Activated CD8-positive, alpha-beta memory T cell treated with anti-CD3 and anti-CD28 coated beads, Interleukin-2, amount 50 U/mL, for 4 hours (primary cell): ENCODE measurements at places on chromosomes 5 and 9.

DNA sequence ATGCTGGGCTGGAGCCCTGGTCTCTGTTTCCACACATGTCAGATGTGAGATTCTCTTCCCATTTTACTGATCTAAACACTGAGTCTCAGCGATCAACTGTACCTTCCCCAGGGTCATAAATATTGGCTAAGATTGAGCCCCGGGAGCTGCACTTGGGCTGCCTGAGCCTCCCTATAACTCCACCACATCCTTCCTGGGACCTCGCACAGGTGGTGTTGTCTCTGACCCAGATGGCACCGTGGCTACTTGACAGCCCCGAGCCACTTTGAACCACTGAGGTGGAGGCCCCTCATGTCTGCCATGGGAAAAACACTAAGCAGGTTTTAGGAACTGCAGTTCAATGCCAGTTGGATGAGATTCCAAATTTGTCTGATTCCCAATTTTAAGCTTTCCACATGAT, 586.5 kb downstream of the IRX1 start:
- DNase-seq: no peak

- DNase-seq: peak; percentile 13
Observed at GRCh38 chr9:136858452-136858843, 6.3 kb downstream of the MAMDC4 start.

GRCh38 chr5:8290721-8291120, 421.8 kb downstream of the MTRR start:
- no peak for DNase-seq

GRCh38 chr9:120774719-120775118, 18.5 kb downstream of the FBXW2 start:
- no peak for DNase-seq

DNA sequence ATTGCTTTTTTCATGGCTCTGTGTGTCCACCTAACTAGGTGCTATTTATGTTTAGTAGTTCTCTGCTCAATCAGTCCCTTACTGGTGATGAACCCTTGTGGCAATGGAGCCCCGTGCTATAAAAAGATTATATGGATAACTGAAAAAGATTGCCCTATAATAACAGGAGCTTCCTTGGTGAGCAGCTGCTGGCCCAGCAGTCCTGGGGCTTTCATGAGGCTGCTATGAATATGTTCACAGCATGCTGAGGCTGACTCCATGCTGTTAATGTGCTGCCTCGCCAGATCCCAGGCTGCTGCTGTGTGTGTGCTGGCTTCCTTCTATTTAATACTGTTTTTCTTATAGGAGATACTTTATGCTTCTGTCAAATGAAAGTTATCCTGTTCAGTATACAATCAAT, 357.5 kb downstream of the TAF11L14 start:
- no peak for DNase-seq

DNA sequence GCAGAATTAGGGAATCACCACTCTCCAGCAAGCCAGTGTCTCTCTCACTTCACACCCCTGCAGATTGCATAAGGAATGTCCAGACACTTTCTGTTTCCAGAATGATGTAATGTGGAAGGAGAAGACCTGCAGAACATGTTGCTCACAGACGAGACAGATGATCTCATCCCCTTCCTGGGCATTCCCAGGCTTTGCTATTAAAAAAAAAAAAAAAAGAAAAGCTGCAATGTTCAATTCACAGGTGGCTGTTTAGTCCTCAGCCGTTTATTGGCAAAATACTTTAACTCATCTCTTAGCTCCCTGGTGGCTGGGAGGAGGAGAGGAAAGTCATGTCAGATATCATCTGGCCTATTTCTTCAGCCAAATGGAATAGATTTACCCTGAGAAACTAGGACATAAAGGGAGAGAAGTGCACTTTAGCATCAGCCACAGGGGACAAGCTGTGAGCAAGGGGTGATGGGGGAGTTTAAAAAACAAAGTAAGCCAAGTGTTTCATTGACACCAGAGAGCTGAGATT, 95.9 kb upstream of the TNC start:
- no peak for DNase-seq

GRCh38 chr9:76716085-76716672, 48.1 kb upstream of the PCA3 start:
- no peak for DNase-seq

DNA sequence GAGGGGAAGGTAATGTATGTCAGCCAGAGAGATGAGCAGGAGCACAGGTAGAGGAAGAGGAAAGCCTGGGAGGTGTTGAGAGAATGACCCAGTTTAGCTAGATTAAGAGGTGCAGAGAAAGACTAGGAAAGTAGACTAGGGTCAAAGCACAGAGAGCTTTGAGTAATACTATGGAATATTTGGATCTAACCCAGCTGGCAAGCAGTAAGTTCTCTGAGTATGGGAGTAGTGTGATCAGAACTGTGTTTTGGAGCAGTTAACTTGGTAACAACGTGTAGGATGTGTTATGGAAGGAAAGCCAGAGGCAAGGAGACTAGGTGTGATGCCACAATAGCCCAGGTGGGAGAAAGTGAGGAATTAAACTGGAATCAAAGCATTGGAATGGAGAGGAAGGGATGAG, 84.9 kb upstream of the PTGER4 start:
- DNase-seq: no peak

GRCh38 chr9:34554211-34555001, 31.6 kb upstream of the ENHO start:
- no peak for DNase-seq

GRCh38 chr9:10678790-10679189, 66.0 kb upstream of the PTPRD start:
- no peak for DNase-seq

GRCh38 chr9:96565671-96566497, 53.8 kb downstream of the CDC14B start:
- no peak for DNase-seq

- no peak for DNase-seq
Observed at GRCh38 chr9:74527718-74528117, 30.6 kb downstream of the RORB start.

- DNase-seq: peak; percentile 50
Observed at GRCh38 chr5:113378959-113379541, 55.7 kb downstream of the TSSK1B start.

- no peak for DNase-seq
Observed at GRCh38 chr5:72428669-72429068, 78.5 kb downstream of the ZNF366 start.

GRCh38 chr9:121700165-121700831, 48.9 kb downstream of the DAB2IP start:
- peak; percentile 29 for DNase-seq

DNA sequence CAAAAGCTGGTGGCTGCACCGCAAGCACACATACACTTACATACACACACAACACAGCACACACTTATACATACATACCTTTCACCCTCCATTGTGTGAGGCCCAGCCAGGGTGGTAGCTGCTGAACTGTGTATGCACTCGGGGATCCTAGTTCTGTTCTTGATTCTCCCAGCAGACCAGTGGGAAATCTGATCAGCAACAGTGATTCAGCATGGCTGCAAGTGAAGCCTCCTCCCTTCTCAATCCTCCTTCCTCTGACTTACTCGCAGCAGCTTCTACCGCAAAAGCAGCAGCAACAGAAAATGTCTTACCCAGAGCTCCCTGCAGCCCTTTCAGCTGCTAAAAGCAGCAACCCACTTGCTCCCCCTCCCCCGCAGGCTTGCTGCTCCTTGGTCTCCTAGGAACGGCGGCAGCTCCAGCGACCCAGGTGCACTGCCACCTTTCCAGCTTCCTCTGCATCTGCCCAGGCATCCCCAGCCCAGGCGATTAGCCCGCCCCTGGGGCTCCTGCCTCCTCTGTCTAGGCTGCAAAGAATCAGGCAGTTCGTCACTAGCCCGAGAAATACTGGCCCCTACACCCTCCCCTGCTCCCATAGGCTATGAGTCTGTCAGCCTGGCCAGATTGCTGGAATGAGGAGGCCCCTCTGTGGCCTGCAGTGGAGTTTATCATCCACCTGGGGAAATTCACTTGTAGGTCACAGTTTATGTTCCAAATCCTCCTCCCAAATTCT, at the start of gene KLHL3:
KLHL3 (minus strand) TSS at position 535 of the 730 bp plus-strand sequence; CDS start at position 92, 443 bp downstream.
- peak; percentile 33 for DNase-seq

DNA sequence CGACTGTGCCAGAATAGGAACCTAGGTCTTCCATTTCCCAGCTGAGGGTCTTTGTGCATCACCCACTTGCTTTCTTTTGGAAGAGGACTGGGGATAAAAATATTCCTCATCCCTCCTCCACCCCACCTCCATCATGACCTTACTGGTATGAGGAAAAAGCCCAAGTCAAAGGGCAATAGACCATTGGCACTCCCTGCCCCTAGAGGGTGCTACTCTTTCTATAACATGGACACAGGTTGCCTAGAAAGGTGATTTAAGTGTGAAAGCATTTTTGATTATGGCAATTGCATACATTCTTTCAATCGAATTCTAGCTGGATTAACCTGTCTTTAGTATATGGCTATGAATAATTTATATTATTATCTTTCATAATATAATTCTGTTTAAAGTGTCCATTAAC, 22.8 kb upstream of the ZNF618 start:
- no peak for DNase-seq

- no peak for DNase-seq
Observed at GRCh38 chr9:16023446-16023845, 470.6 kb downstream of the CCDC171 start.

DNA sequence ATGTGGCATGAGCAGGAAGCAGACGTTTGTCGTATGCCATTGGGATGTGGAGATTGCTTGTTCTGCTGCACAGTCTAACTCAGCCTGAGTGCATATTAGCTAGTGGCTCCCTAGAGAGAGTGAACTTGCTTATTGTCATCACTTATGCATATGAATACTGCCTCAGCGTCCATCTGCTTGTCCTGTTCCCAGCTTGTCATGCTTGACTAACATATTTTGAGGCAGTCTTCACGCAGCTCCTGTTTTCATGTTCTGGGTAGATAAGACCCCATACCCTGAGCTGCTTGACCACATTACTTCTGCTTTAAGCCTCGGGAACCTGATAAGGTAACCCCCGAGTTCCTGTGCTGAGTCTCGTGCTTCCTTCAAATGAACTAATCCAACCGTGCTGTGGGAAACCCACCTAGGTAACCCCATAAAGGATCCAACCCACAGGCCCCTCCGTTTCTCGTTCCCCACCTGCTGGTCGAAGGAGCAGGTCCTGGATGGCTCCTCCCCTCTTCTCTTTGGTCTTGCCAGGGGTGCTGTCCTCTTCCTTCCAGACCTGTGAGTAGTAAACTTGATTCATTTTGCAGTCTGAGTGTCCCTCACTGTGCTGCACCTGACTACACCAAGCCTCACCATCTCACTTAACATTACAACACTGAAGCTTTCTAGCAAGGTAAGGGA, 25.0 kb downstream of the ANKRD33B start:
- DNase-seq: no peak

- no peak for DNase-seq
Observed at GRCh38 chr9:134838651-134839454, 41.8 kb upstream of the FCN2 start.

DNA sequence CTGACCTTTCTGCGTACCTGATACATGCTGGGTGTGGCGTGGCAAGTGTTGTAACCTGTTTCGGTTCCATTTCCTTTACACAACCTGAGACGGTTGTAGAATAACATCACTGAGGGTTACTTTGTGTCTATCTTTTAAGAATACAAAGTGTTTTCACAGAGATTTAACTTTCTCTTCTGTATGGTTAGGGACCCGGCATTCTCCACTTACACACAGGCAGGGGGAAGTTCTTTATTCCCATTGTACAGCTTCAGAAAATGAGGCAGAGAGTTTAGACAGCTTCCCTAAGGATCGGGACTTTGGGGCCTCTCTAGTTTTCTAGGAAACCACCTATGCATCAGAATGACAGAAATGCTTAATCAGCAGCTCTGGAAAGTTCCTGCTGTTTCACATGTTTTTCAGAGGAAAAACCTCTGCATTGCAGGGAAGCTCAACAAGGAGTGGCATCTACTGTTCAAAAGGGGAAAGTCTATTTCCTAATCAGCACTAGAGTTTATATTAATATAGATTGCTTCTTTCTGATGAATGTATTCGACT, 41.3 kb downstream of the CAST start:
- no peak for DNase-seq

- no peak for DNase-seq
Observed at GRCh38 chr9:23824830-23825591, 1.0 kb downstream of the ELAVL2 start.

- DNase-seq: no peak
Observed at GRCh38 chr9:82923092-82923911, 139.6 kb downstream of the RASEF start.

DNA sequence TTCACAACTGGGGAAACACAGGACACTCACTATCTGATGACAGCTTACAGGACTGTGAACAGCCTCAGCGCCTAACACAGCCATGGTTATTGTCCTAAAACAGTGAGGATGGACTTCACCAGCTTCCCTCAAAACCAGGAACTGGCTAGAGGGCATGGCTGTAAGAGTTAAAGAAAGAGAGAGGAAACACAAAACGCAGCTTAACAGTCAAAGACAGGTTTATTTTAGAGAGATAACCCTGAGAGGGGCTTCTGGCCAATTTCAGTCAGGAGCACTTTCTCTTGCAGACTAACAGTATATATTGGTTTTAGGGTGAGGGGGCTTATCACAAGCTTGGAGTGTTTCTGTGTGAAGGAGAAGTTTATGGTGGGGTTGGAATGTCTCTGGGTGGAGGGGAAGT, 35.7 kb upstream of the RANBP17 start:
- DNase-seq: no peak

DNA sequence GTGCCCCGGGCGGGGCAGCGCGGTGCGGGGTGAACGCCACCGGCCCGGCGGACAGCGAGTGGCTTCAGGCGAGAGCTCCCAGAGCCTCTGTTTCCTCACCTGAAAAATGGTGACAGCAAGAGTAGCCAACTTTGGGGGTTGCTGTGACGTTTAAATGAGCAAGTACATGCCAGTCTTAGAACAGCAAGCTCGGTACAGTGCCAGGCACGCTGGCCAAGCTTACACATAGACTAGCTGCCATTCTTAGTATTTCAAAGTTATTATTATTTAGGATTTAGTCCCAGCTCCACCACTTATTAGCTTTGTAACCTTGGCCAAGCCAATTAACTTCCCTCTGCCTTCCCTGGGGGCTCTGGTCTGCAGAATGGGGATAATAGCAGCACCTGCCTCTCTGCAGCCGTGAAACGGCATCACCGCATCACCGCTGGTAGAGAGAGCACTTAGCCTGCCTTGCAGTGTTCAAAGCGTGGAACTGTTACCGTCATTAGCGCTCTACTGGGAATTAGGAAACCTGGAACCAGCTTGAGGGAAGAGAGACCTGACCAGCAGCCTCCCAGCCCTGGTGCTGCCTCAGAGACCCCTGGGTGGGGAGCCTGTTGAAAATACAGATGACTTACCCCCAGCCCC, at the start of gene C9orf50:
C9orf50 (minus strand) TSS at position 433 of the 627 bp plus-strand sequence. CDS start 527 bp downstream, outside the sequence.
- no peak for DNase-seq

DNA sequence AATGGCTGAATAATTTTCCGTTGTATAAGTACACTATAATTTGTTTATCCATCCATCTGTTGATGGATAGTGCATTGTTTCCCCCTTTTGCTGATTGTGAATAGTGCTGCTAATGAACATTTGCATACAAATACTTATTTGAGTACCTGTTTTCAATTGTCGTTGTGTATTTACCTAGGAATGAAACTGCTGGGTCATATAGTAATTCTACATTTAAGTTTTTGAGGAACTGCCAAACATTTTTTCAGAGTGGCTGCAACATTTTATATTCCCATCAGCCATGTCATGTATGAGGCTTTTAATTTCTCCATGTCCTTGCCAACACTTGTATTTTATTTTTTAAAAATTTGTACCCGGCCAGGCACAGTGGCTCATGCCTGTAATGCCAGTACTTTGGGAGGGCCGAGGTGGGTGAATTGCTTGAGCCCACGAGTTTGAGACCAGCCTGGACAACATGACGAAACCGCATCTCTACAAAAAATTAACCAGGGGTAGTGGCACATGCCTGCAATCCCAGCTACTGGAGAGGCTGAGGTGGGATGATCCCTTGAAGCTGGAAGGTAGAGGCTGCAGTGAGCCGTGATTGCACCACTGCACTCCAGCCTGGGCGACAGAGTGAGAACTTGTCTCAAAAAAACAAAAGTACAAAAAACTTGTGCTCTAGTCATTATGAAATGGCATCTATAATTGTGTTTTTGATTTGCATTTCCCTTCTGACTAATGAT, 2.2 kb upstream of the ANXA6 start:
- no peak for DNase-seq
